ENCODE measurements at places on chromosomes 2 and 18. TPM values are rescaled to one million over a fixed set of nuclear protein-coding genes. Genes with fewer than 3 reads are reported as not detected.

DNA sequence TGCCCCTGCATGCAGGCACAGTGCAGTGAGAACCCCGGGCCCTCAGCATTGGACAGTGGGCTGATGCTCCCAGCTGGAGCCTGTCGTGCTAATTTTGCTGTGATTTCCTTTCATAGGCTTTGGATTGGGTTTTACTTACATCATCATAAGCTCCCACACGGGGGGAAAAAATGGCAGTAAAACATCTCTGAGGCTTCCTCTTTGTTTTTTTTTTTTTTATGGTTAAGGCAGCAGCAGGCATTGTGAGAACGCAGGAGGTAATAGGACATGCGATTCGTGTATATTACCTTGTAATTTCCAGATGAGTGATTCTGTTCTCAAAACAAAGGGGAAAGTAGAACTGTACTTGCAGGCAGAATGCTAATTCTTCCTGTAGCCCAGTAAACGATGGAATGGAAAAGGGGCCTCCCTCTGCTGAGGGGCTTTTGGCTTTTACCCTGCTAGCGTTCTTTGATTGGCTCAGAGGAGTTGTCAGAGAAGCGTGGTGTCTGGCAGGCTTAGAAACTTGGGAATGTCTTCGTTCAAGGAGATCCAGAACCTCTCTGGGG is 89.7 kb downstream of the NPAS2 start:
- peak; percentile 54 for DNase-seq

FAM228B gene
- total RNA-seq = 1.8 TPM

- no peak for DNase-seq
Observed at GRCh38 chr2:14583802-14584201, 48.7 kb upstream of the LRATD1 start.

EMX1 gene
- total RNA-seq = not detected
